GM12892 (cell line): ENCODE measurements at places on chromosomes 2 and 18.

DNA sequence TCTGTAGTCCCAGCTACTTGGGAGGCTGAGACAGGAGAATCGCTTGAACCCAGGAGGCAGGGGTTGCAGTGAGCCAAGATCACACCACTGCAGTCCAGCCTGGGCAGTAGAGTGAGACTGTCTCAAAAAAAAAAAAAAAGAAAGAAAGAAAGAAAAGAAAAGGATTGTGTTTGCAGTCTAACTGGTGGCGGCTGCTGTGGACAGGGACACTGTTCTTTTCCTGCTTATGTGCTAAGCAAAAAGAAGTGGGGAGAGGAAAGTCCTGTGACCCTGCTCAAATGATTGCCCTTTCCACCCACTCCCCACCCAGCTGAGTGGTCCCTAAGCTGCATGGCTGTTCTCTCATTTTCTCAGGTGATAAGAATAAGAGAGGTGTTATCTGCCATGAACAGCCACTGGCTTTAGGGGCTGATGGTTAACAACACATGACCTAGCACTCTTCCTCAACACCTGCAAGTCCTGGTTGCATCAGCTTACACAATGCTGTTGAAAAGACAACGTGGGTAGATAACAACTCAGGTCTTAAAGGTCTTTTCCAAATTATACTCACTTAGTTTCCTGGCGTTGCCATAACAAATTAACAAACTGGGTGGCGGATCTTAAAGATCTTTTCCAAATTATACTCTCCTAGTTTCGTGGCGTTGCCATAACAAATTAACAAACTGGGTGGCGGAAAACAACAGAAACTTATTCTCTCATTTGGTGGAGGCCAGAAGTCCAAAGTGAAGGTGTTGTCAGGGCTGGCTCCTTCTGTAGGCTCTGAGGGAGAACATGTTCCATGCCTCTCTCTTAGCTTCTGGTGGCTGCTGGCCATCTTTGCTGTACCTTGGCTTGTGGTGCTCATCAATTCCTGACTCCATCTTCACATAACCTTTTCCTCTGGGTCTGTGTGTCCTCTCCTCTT lies 90.3 kb upstream of the RTN4 start:
- no peak for DNase-seq

- DNase-seq, result no peak
Observed at GRCh38 chr2:49044350-49045079, 109.8 kb downstream of the FSHR start.

DNA sequence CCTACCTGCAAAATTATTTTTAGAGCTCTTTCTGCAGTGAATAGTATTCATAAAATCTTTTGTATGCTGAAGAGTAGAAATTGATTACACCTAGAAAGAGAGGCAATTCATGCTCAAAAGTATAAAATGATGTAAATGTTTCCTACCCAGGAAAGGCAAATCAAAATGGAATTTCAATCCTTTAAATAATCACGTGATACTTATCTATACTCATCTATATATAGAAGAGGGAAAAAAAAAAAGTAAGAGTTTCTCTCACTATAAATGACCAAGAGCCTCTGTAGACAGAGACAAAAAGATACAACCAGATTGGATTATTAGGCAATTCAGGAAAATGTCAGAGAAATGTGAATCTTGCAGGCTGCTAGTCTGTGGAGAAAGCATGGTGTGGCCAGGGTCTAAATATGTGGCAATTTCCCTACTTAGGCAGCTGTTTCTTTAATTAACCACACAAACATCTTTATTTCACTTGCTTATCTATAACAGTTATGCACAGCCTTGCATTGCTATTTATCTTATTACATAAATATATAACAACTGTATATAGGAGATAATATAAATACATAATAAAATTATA lies 39.5 kb downstream of the METTL8 start:
- DNase-seq, result no peak

- no peak for DNase-seq
Observed at GRCh38 chr2:230907361-230908091, 17.5 kb downstream of the GPR55 start.

DNA sequence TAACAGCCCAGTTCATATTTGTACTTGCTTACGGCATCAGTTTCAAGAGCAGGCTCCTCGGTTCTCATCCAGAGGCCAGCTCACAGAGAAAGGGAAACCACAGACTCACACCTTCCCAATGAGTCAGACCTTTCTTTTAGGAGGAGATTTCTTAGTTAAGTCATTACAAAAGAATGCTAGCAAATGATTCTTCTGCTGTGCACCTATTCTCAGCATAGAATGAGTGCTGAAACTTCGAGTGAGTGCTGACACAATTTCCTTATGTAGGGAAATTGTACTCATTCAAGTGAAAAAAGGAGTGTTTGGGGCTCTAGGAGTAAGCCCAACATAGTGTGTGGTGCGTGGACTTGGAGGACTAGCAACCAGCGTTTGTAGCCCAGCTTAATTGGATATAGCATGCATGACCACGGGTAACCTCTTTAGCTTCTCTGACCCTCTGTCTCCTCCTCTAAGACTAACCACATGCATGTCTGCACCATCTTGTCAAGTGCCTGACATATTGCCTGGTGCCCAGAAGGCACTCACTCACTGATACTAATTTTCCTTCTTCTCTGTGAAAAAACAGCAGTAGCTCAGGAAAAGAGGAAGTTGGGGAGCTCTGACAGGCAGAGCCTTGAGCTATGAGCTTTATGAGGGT lies 87.0 kb downstream of the ALPK2 start:
- no peak for DNase-seq

- no peak for DNase-seq
Observed at GRCh38 chr2:98037206-98037605, 41.5 kb upstream of the TMEM131 start.

- no peak for DNase-seq
Observed at GRCh38 chr2:224009605-224010315, 29.3 kb downstream of the SERPINE2 start.

GRCh38 chr2:9467687-9468086 lies 6.7 kb upstream of the IAH1 start:
- DNase-seq, result no peak

DNA sequence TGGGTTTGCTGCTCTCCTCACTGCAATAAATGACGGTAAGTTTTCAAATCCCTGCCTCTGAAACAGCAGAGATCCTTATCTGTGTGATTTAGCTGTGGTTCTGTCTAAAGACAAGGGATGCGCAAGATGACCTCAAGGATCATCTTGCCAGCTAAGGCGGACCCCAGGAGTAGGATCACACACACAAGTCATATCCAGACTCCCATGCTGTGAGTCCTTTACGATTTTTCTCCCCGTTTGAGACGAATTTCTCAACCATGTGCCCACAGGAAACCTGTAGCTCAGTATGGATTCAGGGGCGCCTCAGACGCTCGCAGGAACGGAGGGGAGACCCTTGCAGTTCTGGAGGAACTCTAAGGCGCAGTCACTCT lies 11.1 kb upstream of the DCTN1 start:
- DNase-seq, result no peak

DNA sequence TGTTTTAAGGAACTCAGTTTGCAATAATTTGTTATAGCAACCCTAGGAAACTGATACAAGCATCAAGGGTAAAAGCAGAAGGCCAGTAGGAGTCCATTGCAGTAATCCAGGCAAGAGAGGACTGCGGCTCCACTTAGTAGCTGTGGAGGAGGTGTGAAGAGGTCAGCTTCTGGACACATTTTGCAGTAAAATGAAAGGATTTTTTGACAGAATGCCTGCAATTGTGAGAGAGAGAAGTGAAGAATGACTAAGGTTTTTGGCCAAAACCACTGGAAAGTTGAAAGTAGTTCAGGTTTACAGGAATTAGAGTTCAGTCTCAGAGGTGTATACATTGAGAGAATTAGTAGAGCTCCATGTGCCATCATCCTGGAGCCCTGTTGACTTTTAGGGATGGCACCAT lies 129.5 kb downstream of the RHBDD1 start:
- DNase-seq, result no peak

DNA sequence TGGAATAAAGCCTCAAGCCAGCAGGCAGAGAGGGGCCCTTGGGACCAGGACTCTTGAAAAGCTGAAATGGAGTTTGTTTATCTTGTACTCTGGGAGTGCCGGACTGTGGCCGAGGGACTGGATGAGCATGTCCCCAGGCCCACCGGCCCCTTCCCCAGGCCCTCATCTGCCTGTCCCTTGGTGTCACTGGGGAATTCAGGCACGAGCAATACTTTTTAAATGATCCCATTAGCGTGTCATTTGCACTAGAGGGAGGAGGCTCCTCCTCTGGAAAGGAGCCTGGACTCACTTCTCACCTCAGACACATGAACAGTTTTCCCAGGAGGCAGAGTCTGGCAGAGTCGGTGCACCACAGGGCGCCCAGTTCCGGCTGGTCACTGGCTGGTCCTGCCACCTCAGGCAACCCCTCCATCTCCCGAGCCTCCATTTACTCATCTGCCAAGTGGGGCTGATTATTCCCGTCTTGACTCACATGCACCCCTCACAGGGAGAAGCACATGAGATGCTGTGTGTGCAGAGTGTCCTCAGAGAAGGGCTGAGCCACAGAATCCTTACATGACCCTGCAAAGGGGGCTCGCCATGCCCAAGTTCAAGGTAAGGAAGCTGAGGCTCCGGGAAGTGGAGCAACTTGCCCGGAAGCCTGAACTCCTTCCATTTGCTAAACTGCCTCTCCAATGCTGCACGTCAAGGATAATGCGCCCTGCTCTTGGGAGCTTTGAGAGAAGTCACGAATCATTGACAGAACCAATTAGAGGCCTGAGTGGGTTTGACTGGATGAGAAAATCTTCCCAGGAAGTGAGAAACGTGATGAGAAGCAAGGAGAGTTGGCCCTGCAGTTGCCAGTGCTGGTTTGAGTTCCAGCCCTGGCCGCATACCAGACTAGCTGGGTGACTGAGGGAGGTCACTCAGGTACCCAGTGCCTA lies 26.7 kb downstream of the CIB4 start:
- no peak for DNase-seq

- no peak for DNase-seq
Observed at GRCh38 chr18:30705943-30706342, 336.6 kb downstream of the DSC3 start.

DNA sequence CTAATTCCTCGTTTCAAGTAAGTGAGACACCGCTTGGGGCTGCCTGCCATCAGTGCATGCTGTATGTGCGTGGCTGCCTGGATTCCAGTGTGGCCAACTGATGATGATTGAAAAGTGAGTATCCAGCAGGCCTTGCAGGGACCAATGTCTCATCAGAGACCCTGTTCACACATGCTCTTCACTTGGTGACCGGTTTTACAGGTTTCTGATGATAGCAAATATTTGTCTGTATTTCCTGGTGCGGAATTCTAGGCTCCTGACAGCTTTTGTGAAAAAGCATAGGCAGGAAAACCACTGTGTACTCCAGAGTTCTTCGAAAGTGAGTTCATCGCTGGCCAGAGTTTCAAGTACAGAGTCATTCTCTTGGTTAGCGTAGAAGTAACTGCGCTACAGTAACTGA lies 13.8 kb upstream of the YWHAQ start:
- DNase-seq, result no peak

- no peak for DNase-seq
Observed at GRCh38 chr2:130743278-130743677, 12.1 kb upstream of the AMER3 start.

DNA sequence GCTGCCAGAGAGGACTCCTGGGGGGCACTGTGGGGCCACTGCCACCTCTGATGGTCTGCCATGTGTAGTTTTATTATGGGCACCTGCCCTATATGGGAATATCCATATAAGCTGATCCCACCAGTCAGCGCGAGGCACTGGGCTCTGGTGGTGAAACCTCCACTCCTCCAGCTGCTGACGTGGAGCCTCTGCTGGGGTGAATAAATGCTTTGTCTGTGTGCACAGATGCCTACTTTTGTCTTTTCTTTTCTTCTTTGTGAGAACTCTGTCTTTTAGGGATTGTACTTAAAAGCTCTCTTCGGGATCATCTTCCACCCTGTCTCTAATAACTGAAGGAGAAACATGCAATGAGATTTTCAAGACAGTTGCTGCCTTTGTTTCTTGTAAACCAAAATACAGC lies 68.9 kb upstream of the NCK2 start:
- DNase-seq, result no peak

GRCh38 chr2:134726645-134727044 lies 7.8 kb upstream of the TMEM163 start:
- no peak for DNase-seq

- no peak for DNase-seq
Observed at GRCh38 chr2:102594445-102595016, 24.8 kb upstream of the SLC9A2 start.

DNA sequence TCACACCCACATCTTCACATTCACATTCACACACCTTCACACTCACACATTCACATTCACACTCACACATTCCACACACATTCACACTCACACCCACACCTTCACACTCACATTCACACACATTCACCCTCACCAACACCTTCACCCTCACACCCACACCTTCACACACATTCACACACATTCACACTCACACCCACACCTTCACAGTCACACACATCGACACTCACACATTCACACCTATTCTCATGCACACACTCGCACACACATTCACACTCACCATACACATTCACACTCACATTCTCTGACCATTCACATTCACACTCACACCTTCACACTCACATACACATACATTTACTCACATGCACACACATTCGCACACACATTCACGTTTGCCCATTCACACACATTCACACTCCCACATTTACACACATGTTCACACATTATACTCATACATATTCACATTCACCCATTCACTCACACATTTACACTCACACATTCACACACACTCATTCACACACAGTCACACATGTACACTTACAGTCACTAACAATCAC lies 62.7 kb downstream of the BIN1 start:
- DNase-seq, result no peak

DNA sequence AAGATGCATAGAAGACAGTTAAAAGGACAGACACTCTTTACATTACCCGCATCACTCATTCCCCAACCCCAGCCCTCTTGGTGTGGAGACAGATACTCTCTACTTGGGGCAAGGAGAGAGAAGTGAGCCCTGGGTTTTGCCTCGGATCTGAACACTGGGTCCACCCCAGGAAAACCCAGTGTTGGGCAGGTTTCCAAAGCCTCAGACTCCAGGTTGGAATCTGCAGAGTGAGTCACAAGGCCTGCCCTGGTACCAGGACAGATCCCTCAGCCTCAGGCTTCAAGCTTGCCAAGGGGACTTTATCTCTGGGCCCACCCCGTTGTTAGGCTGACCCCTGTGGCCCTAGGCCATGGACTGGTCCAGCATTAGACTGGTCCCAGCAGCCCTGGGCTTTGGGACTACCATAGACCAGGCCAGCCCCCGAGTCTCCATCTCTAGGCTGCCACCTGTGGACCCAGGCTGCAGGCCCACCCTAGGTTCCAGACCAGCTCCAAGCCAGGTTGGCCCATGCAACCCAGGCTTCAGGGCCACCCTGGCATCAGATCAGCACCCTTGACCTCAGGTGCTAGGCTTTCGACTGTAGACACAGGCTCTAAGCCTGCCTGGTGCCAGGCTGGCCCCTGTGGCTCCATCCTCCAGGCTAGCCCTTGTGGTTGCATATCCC lies 112.8 kb downstream of the GULP1 start:
- DNase-seq, result no peak

DNA sequence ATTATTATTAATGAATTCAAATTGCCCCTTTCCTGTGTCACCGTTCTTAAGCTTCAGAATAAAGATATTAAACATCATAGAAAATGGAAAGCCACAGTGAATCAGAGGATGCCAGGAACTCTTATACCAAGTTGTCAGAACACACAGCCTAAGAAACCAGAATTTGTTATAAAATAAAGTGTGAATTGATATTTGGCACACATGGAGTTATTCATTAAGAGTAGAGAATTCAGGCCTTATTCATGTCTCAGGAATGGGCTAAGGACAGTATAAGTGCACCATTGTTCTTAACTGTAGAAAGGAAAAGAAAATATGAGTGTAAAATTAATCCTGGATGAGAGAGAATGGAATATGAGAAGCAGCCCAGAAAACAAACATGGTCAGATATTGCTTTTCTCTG lies 86.7 kb upstream of the ATP8B1 start:
- DNase-seq, result no peak

GRCh38 chr2:42754021-42754775 lies 9.7 kb downstream of the OXER1 start:
- DNase-seq, result no peak
